ENCODE measurements at places on chromosomes 1 and 21. TPM values are rescaled to one million over a fixed set of nuclear protein-coding genes. Genes with fewer than 3 reads are reported as not detected.

GRCh38 chr1:202850593-202851362 lies 38.2 kb downstream of the RABIF start:
- no peak for DNase-seq

- no peak for DNase-seq
Observed at GRCh38 chr1:203557390-203557789, 63.4 kb downstream of the OPTC start.

GRCh38 chr1:64052777-64053176 lies 150.6 kb upstream of the UBE2U start:
- no peak for DNase-seq

DNA sequence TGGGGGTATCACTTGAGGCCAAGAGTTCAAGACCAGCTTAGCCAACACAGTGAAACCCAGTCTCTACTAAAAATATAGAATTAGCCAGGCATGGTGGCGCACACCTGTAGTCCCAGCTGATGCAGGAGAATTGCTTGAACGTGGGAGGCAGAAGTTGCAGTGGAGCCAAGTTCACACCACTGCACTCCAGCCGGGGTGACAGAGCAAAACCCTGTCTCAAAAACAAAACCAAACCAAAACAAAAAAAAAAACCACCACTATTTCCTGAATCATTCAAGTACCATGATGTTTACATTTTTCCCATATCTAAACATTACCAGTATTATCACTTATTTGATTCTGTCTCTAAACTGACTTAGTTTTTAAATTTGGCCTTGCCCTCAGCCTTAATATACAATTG lies 29.5 kb downstream of the TUT4 start:
- no peak for DNase-seq

Gene ARTN
- 1.6 TPM for total RNA-seq

Gene CA14
- total RNA-seq = 3.8 TPM
